ENCODE measurements at places on chromosomes 12 and 14.

- no peak for DNase-seq
These were observed 58.7 kb upstream of the STK38L start for GRCh38 chr12:27185234-27186021.

DNA sequence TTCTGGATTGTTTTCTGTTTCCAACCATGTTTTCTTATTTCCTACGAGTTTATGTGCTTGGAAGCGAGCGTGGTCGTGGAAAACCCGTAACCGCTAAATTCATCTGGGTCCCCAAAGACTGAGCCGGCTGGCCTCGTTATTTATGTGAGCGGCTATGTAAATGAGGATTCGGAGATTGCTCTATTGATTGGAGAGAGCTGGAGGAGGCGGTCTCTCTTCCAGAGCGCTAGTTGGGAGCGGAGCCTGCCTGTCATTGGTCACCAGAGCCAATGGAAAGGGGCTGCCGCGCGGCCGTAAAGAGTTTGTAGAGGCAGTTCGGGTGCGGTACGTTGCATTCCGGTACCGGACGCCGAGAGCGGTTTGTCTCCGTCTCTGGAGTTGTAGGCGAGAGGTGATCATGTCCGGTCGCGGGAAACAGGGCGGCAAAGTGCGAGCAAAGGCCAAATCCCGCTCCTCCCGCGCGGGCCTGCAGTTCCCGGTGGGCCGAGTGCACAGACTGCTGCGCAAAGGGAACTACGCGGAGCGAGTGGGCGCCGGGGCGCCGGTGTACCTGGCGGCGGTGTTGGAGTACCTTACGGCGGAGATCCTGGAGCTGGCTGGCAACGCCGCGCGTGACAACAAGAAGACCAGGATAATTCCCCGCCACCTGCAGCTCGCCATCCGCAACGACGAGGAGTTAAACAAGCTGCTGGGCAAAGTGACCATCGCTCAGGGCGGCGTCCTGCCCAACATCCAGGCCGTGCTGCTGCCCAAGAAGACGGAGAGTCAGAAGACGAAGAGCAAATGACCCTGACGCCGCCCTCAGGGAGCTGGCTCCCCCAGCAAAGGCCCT, 29.0 kb downstream of the WBP11 start:
- DNase-seq, result peak; percentile 87

DNA sequence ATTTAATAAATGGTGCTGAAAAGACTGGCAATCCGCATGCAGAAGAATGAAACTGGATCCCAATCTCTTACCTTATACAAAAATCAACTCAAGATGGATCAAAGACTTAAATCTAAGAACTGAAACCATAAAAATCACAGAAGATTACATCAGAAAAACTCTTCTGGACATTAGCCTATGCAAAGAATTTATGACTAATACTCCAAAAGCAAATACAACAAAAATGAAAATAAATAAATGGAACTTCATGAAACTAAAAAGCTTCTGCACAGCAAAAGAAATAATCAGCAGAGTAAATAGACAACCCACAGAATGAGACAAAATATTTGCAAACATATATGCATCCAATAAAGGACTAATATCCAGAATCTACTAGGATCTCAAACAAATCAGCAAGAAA, 14.3 kb upstream of the CLEC1A start:
- DNase-seq, result no peak

GRCh38 chr12:45379261-45379660, 163.4 kb downstream of the ANO6 start:
- DNase-seq, result no peak

- DNase-seq, result no peak
These were observed 59.2 kb downstream of the ACADS start for GRCh38 chr12:120784804-120785203.

DNA sequence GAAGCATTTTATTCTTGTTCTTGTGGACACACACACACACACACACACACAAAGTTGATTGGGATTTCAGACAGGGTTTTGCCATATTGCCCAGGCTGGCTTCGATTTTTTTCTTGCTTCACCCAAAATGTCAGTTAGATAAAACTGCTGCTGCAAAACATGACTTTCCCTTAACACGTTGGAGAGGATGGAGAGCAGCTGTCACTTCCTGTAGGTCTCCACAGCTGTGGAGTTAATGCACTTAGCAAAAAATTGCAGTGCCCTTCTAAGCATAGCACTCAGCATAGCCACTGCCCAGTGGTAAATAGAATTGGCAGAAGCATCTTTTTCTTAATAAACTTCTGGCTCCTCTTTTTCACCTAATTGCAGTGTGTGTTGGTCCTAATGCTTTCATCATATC, 54.5 kb downstream of the PDZRN4 start:
- no peak for DNase-seq

- no peak for DNase-seq
These were observed 273.8 kb upstream of the SFSWAP start for GRCh38 chr12:131436922-131437705.

DNA sequence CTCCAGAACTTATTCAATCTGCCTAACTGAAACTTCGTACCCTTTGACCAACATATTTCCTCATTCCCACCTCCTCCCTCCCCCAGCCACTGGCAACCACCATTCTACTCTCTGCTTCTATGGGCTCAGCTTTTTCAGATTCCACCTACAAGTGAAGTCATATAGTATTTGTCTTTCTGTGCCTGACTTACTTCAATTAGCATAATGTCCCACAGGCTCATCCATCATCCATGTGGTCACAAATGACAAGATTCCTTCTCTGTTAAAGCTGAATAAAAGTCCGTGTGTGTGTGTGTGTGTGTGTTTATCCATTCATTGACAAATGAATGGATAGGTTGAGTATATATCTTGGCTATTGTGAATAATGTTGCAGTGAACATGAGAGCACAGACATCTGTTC, 1.3 kb upstream of the C14orf39 start:
- no peak for DNase-seq

DNA sequence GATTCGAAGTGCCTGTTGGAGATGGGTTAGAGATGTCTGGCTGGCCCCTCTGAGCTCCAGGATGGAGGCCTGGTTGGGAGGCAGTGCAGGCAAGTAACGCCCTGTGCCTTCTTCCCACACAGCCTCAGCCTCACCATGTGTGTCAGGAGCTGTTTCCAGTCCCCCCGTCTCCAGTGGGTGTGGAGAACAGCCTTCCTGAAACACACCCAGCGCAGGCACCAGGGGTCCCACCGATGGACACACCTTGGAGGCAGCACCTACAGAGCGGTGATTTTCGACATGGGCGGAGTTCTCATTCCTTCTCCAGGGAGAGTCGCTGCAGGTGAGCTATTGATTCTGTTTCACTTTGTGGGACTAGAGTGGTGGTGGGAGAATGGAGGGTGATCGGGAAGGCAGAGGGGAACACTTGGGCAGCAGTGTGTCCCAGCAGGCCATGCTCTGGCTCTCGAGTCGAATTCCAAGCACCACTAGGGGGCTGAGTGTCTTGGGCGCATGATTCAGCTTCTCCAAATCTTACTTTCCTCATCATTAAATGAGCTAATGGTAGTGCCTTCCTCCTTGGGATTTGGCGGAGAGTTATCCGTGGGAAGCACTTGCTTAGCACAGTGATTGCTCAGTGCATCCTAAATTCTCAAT, 6.8 kb downstream of the ACAD10 start:
- no peak for DNase-seq

- no peak for DNase-seq
These were observed 16.1 kb downstream of the BTBD7 start for GRCh38 chr14:93316716-93317115.

DNA sequence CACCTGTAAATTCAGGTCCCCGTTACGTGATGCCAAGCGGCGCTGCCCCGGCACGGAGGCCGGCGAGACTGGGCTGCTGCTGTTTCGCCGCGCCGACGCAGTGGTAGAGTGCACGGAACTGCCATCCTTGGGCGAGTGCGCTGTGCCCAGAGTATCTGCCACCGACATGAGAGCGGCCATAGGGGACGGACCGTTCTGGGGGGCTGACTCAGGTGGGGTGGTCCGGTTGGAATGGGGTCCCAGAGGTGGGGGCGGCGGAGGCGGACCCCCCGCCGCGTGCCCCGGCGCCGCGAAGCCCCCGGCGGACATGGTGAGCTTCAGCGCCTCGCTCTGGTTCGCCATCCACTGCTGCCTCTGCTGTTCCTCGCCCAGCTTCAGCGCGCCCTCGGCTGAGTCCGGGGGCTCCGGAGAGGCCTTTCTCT, 2.8 kb downstream of the IRF2BPL start:
- no peak for DNase-seq

DNA sequence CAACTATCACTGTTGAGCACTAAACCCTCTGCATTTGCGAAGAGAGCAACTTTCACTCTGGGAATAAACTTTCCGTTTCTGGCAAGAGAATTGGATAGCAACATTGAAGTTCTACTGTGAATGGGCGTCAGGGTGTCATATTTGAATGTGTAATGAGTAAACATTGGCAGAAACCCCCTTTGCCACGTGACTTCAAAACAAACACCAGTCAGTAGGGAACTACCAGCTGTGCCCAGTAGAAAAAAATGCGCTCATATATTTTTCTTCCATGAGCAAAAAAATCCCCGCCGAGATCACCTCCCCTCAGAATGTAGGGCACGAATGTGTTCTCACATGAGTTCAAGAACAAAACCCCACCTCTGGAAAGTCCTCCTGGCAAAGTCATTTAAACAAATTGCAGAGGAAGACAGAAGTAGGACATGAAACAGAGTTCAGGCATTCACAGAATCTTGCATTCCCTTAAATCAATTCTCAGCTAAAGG, 80.6 kb downstream of the BTG1 start:
- peak; percentile 56 for DNase-seq

GRCh38 chr14:37597538-37597913, 2.1 kb downstream of the TTC6 start:
- DNase-seq, result no peak

DNA sequence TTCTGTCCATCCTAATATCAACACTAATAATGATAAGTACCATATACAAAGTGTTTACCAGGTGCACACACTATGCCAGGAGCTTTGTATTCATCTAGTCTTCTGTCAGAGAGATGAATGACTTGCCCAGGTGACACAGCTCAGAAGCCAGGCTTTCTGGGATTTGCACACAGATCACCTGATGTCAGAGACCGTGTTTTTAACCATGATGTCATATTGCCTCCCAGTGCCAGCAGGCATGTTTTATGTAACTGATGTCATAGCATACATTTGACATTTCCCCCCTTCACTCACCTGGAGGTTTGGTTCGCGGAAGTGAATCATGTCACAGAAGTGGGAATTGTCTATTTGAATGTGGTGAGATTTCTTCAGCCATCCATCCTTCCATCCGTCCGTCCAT, 5.7 kb downstream of the WSCD2 start:
- DNase-seq, result no peak

DNA sequence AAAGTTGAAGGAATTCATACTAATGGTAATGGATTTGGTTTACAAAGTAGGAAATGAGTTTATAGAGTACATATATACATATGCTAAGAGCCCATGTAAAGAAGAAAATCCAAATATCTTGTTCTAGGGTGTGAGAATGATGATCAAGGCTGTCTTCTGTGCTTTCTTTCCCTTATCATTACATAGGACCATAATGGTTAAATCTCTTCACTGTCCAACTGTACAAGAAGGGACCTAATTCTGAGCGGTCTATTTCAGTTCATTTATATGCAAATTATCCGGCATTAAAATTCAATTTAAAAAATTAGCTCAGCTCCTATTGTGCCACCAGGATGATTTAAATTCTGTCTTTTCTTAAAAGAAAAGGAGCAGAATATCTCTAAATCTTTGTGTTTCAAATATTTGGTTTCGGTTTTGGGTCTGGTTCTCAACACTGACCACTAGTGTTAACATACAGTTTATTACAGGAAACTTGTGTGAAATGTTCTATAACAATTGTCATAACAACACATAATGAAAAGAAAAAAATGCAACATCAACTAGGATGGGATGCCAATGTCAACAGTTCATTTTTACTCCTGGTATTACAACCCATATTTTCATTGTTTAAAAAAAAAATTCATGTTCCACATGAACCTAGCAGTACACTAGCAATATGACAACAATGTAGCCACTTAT, 16.8 kb downstream of the OR4K1 start:
- no peak for DNase-seq

- peak; percentile 11 for DNase-seq
These were observed at the start of gene NYNRIN for GRCh38 chr14:24398653-24399446. Gene NYNRIN (plus strand): TSS chr14:24399003. CDS start chr14:24399247, 244 bp downstream.

DNA sequence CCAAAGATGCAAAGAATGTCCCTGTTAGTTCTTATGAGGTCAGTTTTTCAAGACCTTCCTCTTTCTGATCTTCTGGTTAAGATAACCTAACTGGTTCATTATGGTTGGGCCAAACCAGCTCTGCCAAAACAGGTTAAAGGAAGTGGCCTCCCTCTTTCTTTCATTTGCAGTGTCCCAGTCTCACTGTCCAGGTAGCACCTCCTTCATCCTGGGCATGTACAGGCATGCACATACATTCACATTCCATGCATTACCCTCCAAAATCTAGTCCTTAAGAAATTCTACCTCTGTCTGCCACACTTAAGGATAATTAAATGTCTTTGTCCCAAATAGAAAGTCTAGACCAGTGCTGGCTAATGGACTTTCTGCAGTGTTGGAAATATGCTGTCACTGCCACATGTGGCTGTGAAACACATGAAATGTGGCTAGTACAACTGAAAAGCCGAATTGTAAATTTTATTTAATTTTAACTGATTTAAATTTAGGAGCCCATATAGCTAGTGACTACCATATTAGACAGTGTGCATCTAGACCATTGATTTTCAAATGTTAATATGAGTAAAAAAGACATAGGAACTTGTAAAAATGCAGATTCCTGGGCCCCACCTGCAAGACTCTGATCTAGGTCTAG, 169.3 kb downstream of the PCNX1 start:
- DNase-seq, result no peak

DNA sequence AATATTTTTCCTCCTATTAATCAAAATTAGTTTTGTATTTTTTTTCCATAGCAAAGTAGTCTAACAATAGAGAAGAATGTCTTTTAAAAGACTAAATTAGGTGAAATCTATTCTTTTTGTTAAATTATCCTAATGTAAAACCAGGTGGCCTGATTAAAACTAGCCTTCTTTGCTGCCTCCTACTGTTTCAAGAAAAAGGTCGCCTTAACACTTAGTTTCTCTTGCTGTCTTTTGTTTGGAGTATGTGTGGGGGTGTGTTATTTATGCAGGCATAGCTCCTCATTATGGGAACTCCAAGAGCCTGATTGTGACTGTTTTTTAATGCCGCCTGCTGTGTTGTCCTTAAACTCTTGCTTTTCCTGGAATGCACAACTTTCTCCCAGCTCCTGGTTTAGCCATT, 855.3 kb downstream of the DIO2 start:
- DNase-seq, result no peak

DNA sequence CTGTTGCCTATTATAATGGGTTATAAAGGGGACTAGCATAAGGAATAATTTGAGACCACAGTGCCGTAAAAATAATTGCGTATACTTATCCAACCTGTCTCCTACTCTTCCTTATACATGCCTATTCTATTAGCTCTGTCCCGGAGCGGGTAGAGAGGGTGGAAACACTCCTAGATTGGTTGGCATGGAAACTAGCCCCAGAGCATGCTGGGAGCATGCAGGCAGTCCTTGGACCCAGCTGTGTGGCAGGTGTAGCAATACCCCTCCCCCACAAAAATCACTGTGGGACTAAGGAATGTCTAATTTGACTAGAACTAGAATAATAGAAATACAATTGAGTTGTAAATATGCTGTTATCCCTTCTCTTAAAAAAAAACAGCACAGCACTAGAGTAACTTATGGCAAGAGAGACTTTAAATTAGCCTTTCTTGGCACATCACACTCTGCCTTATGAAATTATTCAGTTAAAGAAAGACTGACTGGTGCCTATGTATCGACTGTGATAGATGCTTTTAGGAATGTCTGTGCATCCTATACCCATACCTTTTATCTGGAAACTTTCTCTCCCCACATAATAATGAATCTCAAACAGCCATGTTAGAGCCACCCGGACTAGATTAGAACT, 244.0 kb upstream of the DAAM1 start:
- DNase-seq, result no peak

Measured in stimulated activated naive CD4-positive, alpha-beta T cell treated with Interleukin-2 at 50 U/mL for 16 hours (primary cell).